ENCODE measurements at places on chromosomes 1 and 21.
A peak's percentile ranks its signal among the peaks of the same experiment; 100 is the strongest.

DNA sequence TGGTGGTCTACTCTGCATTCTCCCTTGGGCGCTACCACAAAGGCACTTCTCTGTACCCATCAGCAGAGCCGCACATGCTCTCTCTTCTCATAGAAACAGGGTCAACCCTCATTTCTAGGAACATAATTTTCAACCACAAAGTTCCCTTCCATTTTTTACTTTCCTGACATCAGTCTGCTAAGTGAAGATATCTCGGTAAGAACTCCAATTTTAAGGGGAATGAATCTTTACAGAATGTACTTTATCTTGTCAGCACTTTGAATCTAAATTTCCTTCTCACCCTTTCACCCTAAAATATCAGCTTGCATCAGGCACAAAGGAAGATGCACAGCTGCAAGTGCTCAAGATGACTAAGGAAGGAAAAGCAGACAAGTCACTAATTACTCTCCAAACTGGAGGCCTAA is 545.9 kb downstream of the SMYD3 start:
- DNase-seq = peak; percentile 52

- DNase-seq = no peak
Observed at GRCh38 chr21:44473915-44474555, 18.7 kb downstream of the LRRC3 start.

GRCh38 chr1:11955221-11955620 is 20.7 kb downstream of the PLOD1 start:
- no peak for DNase-seq

- no peak for DNase-seq
Observed at GRCh38 chr1:42963378-42964043, 4.8 kb upstream of the SLC2A1 start.

GRCh38 chr1:94578856-94579255 is 37.3 kb upstream of the F3 start:
- DNase-seq = no peak

DNA sequence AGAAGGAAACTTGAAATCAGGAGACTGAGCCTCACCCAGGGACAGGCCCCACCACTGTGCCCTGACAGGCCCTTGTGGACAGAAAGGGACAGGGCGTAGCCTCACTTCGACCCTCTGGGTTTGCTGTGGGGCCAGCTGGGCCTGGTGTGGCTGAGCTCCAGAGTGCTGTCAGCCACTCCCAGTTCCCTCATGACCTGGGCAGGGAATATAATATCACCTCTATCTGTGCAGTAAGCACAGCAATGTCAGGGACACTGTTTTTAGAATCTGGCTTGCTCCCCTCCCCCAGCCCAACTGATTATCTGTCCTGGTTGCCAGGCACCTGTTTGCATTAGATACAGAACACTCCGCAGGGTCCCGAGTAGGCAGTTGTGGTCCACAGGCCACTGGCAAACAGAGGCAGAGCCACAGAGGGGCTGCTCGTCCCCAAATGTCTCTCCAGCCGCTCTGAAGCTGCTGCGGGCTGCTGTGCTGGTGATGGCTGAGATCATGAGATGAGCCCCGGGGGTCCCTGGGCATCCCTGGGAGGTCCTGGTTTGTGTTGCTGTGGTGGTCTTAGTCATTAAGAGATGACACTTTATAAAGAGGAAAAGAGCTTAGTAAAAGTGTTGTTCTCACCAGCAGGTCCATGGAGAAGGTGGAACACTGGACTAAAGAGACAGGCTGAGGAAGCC is 51.6 kb downstream of the ETS2 start:
- no peak for DNase-seq

- DNase-seq = no peak
Observed at GRCh38 chr1:234265861-234266260, 107.4 kb upstream of the COA6 start.

GRCh38 chr1:96634883-96635282 is 86.7 kb upstream of the PTBP2 start:
- no peak for DNase-seq

DNA sequence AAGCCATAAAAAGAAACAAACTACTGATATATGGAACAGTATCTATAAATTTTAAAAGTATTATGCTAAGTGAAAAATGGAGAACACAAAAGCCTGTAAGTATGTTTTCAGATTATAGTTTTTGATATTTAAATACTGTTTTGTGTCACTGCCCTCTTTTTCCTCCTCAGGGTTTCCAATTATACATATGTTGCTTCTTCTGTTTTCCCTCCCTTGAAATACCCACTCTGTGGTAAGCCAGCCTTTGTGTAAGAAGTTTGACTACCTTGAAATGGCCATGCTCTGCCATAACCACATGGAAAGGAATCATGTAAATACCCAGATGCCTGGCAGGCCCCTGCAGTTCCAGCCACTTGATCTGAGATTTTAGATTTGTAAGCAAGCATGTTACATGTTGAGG is 248.3 kb downstream of the AKT3 start:
- no peak for DNase-seq

DNA sequence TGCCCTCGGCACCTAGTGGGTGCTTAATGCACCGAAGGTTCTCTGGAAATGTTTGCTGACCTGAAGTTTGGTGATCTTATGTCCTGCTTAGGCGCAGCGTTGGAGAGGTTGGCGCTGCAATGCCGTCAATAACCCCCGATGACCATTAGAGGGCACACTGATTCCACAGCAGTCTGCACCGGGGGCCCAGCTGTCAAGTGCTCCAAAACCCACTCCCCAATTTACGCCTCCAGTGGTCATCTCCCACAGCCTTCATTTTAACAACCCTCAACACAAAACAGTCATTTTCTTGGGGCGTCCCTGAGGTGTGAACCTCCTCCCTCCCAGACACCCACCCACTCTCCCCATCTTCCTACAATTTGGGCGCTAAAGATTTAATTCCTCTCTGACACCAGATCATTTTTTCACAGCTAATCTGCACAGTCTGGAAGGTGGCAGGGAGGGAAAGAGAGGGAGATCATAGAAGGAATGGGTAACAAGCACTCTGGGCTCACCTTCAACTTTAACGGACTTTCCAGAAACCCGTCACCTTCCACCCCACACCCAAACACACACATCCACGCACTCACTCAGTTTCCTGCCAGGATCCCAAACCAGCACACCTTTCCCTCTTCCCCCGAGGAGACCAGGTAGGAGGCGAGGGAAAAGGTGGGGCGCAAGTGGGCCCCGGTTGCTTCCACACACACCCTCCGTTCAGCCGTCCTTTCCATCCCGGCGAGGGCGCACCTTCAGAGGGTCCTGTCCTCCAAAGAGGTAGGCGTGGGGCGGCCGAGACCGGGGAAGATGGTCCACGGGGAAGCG is 570 bp upstream of the NPR1 start:
- no peak for DNase-seq

DNA sequence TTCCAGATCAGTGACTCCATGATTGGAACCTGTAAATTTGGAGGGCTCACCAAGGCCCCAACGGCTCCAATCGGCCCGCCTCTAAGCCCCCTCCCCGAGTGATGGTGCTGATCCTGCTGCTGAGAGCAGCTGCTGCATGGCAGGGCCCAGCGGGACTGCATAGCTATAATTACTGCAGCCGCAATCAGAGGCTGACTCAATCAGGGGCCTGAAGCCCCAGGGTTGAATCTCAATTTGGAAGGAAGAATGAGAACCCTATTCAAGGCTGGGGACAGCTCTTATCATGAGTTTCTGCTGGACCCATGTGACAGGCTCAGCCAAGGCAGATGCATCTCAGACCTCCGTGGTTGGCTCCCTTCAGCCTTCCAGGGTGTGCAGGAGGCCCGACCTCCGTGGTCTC is 42.8 kb upstream of the MAGOH start:
- DNase-seq = no peak
